ENCODE measurements at places on chromosomes 1 and 21. TPM values are rescaled to one million over a fixed set of nuclear protein-coding genes. Genes with fewer than 3 reads are reported as not detected.
A peak's percentile ranks its signal among the peaks of the same experiment; 100 is the strongest.

DNA sequence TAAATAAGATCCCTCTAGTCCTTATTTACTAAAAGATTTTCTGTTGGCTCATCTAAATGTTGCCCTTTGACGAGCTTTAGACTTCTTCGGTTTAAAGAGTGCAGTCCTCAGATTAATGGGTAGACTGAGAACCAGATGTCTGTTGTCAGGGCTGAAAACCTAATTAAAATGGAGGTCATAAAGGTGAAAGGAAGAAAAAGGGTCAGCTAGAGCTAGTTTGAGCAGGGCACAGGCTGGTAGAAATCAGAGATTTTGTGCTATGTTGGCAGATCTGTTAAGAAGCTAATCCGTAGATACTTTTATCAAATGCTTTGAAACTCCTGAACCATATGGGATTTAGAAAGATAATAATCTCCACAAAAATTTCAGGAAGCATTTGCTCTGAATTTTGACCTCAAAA is 959.0 kb downstream of the PLA2G4A start:
- no peak for DNase-seq
- no peaks in the 10 kb centered on the region for H3K27me3 ChIP-seq
- no peaks in the 10 kb centered on the region for H3K4me1 ChIP-seq

DNA sequence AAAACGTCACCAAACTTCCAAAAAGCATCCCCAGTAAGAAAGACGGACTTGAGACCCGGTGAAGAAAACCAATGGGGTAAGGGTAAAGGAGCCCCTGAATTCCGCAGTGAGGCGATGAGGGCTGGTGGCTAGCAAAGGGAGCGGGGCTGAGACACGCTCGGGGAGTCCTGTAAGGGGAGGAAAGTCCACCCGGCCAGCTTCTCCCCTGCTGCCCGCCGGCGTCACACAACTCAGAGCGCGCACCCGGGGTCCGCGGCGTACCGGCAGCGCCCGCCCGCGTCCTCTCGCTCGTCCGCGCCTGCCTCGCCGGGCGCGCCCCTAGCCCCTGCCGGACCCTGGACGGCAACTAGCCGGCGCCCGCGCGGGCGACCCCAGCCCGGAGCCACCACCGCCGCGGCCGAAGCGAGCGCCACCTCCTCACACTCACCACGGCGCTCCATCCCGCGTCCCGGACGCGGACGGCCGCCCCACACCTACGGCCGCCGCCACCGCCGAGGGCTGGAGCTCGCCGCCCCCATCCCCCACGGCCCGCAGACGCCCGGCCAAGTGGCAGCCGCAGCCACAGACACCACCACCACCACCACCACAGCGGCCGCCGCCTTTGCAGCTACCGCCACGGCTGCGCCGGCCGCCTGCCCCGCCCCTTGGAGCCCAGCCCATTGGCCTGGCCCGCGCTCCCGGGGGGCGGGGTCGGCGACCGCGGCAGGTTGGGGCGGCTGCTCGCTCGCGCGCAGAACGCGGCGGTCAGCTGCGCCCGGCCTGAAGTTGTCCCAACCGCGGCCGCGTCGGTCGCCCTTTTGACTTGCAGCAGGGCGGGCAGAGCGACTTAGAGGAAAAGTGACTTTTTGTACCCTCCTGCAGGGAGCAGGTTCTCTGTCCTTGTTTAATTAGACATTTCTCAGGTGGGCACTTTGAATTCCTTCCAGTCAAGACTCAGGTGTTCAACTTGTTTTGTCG is 10.0 kb upstream of the ARHGAP29 start:
- no peak for DNase-seq
- H3K27ac ChIP-seq = no peak overlapping the region
- H3K36me3 ChIP-seq = no peaks in the 10 kb centered on the region
- H3K4me3 ChIP-seq = peak overlapping the region; percentile 57

DNA sequence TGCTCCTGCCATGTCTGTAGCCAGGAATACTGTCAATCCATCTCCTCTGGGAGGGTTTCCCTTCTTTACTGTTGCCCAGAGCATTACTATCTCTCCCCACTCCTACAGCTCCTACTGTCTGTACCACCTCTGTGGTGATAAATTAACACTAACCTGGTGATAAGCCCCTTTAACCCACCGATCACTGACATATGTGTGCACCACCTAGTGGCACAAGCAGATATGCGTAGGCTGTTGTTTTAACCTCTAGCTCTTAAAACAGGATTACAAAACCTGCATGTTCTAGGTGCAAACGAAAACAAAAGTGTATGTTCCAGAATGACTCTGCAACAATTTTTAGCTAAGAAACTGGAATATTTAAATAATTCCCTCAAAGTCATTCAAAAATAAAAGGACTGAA is 93.9 kb upstream of the BEND5 start:
- no peak overlapping the region for H3K4me3 ChIP-seq
- DNase-seq = no peak
- no peaks in the 10 kb centered on the region for H3K27me3 ChIP-seq
- H3K4me1 ChIP-seq = no peaks in the 10 kb centered on the region

DNA sequence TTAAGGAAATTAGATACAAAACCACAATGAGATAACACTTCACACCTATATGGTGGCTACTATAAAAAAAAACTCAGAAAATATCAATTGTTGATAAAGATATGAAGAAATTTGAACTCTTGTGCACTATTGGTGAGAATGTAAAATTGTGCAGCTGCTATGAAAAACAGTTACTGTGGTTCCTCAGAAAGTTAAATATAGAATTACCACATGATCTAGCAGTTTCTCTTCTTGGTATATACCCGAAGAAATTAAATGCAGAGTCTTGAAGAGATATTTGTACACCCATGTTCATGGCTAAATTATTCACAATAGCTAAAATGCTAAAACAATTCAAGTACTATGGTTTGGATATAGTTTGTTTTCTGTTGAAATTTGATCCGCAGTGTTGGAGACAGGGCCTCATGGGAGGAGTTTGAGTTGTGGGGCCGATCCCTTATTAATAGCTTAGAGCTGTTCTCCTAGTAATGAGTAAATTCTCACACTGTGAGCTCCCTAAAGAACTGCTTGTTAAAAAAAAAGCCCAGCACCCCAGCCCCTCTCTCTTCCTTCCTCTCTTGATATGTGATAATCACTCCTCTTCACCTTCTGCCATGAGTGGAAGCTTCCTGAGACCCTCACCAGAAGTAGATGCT is 1412.1 kb downstream of the PLA2G4A start:
- H3K4me3 ChIP-seq = no peak overlapping the region
- no peak overlapping the region for H3K27ac ChIP-seq
- no peak for DNase-seq

GRCh38 chr1:208536212-208536611 is 292.0 kb upstream of the PLXNA2 start:
- no peak for DNase-seq
- no peaks in the 10 kb centered on the region for H3K27me3 ChIP-seq
- H3K4me3 ChIP-seq = no peak overlapping the region
- H3K27ac ChIP-seq = no peak overlapping the region
- no peaks in the 10 kb centered on the region for H3K36me3 ChIP-seq

GRCh38 chr1:201916649-201917249 is 28.1 kb downstream of the SHISA4 start:
- no peak overlapping the region for H3K27ac ChIP-seq
- DNase-seq = no peak
- no peaks in the 10 kb centered on the region for H3K4me1 ChIP-seq
- no peak overlapping the region for H3K4me3 ChIP-seq
- H3K27me3 ChIP-seq = peaks cover 3% of the 10 kb centered on the region

DNA sequence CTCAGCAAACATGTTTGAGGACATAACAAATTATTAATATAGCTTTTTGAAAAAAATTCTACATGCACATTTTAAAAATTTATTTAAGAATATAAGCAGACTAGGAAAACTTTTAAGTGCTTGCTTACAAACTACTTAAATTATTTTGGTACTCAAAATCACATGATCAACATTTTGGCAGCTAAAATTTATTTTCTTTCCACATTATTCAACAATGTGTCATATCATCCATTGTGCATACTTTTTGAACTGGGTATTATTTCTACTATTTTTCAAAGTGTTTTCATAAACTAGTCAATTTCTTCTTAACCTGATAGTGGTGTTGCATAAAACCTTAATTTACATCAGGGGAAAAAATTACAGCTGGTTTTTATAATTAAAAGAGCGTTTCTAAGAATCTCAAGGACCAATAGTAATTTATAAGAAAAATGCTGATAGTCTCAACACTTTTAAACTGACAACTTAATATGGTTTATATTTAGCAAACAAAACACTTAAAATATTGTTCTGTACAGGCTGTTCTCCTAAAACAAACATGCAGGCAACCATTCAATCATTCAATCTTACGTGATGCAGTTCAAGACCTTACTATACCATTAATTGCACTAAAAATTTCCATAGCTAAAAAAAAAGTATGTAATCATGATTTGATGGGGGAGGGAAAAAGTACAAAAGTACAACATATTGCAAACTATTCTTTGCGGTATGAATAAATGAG is 105.0 kb downstream of the GPATCH2 start:
- no peak overlapping the region for H3K27ac ChIP-seq
- no peak for DNase-seq
- no peak overlapping the region for H3K4me3 ChIP-seq
- no peaks in the 10 kb centered on the region for H3K27me3 ChIP-seq

GRCh38 chr1:8746554-8746953 is 70.9 kb downstream of the RERE start:
- peaks cover 5% of the 10 kb centered on the region for H3K36me3 ChIP-seq
- no peak overlapping the region for H3K4me3 ChIP-seq
- H3K4me1 ChIP-seq = peaks cover 10% of the 10 kb centered on the region
- no peak for DNase-seq

DNA sequence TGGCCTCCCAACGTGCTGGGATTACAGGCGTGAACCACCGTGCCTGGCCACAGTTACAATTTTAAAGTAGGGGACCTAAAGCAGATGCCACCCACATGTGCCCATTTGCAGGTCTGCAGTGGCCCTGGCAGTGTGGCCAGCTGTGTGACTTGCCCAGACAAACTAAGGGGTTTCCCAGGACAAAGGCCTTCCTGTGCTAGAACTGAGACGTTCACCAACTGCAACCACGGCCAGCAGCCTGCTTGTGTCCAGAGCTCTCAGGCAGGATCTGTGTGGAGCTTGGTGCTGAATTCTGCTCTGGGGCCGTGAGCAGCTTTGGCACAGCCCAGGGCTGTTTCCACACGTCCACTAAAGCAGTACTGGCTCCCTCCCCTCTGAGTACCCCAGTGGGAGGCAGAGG is 10.6 kb upstream of the PTTG1IP start:
- H3K36me3 ChIP-seq = peaks cover 28% of the 10 kb centered on the region
- peak overlapping the region; percentile 38 for H3K27ac ChIP-seq
- peaks cover 25% of the 10 kb centered on the region for H3K4me1 ChIP-seq
- no peak overlapping the region for H3K4me3 ChIP-seq

DNA sequence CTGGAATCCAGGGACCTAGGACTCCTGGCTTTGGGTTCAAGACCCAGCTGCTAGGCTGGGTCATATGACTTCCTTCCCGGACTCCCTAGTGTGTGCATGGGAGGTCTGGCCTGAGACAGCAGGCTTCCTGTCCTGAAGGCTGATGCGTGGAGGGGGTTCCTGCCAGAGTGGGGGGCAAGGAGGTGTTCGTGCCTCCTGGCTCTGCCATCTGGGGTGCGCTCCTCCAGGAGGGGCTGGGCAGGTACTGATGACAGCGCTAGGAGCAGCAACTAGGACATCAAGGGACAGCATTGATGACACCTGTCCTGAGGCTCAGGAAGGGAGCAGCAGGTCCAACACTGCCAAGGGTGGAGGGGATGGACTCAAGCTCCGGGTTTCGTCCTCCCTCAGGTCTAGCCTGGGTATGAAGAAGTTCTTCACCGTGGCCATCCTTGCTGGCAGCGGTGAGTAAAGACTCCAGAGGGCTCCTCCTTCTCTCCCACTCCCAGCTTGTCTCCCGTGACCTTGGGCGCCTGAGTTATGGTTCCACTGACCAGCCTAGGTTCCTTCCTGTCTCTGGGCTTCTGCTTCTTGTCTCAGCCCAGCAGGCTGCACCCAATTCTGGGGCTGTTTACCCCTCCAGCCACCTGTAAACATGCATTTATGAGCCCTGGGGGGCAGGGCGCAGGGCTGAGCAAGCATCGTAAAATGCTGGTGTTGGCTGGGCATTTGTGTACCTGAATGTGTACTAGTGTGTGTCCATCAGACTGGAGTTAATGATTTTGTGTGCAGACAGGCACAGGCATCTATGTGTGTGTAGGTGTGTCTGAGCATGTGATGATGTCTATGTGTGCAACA is 871 bp downstream of the PLA2G2F start:
- peaks cover 5% of the 10 kb centered on the region for H3K27me3 ChIP-seq
- H3K4me1 ChIP-seq = no peaks in the 10 kb centered on the region
- H3K27ac ChIP-seq = no peak overlapping the region
- H3K36me3 ChIP-seq = no peaks in the 10 kb centered on the region
- H3K4me3 ChIP-seq = no peak overlapping the region

GRCh38 chr1:22143065-22144033 is at the start of gene WNT4:
WNT4 (minus strand) TSS chr1:22143097; CDS start chr1:22142922, 175 bp downstream.
- peaks cover 6% of the 10 kb centered on the region for H3K4me1 ChIP-seq
- no peaks in the 10 kb centered on the region for H3K36me3 ChIP-seq
- H3K4me3 ChIP-seq = peak within 1 kb of the TSS; percentile 66
- DNase-seq = no peak

DNA sequence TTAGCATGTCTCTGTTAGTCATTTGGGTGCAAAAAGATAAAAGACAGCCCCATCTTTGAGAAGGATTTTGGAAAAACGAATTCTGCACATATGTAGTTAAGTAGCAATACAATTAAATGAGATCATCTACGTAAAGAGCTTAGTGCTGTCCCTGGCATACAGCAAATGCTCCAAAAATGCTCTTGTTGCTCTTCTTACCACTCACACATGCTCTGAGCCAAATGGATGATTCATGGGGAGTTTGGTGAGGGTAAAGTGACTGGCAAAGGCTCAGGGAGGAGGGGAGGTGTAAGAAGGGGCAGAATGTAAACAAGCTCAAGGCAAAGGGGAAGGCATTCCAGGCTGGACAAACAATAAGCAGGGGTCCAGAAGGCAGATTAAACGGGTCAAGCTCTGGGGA is 191.9 kb downstream of the AK5 start:
- H3K4me1 ChIP-seq = no peaks in the 10 kb centered on the region
- H3K27me3 ChIP-seq = no peaks in the 10 kb centered on the region
- no peaks in the 10 kb centered on the region for H3K36me3 ChIP-seq

DNA sequence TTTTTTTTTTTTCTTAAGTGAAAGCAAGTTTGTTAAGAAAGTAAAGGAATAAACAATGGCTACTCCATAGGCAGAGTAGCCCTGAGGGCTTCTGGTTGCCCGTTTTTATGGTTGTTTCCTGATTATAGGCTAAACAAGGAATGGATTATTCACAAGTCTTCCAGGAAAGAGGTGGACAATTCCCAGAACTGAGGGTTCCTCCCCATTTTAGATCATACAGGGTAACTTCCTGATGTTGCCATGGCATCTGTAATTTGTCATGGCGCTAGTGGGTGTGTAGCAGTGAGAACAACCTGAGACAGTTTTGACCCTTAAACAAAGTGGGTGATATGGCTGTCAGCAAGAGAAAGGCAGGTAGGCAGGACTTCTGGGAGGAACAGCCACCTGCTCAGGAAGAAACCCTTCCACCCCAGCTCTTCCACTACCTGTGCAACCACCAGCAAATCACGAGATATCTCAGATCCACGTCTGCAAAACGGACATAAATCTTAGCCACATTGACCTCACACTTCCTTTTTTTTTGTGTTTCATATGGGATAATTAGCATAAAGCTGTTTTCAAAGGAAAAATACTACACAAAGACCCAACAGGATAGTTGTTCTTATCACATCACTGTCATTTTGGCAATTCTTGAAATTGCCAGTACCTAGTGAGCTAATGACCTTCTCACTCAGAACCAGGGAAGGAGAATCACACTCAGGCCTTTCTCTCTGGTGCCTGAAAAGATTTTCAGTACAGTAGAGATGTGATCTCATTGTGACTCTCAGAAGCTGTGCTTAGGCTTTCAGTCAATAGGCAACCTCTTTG is 34.8 kb upstream of the DUSP10 start:
- peak overlapping the region; percentile 12 for H3K4me3 ChIP-seq
- peak overlapping the region; percentile 92 for H3K27ac ChIP-seq
- H3K4me1 ChIP-seq = peaks cover 68% of the 10 kb centered on the region
- peaks cover 8% of the 10 kb centered on the region for H3K36me3 ChIP-seq

Gene ADAM30
- total RNA-seq = not detected

Gene ACTA1
- not detected for total RNA-seq

Gene OR2T35
- not detected for total RNA-seq

Data from activated CD4-positive, alpha-beta T cell treated with anti-CD3 and anti-CD28 coated beads, Interleukin-2, amount 10 ng/mL, durations not matched to agents 7 days and 5 days (primary cell).